Posterior cingulate gyrus (tissue), 11 donors: ENCODE measurements at places on chromosomes 2 and 18.

DNA sequence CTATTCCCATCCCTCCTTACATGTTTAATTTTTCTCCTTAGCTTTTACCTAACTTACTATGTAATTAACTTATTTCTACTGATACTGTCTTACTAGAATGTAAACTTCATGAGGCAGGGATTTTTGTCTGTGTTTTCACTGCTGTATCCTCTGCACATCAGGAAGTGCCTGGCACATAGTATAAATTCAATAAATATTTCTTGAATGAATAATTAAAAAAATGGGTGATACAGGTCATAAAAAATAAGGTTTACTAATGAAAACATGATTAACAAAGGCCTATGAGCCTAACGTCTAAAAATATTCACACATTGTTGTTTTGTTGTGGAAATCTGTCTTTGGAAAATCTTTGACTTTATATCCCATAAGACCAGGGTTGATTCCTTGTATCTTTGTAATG is 4.5 kb downstream of the RBKS start:
- no peak for DNase-seq

DNA sequence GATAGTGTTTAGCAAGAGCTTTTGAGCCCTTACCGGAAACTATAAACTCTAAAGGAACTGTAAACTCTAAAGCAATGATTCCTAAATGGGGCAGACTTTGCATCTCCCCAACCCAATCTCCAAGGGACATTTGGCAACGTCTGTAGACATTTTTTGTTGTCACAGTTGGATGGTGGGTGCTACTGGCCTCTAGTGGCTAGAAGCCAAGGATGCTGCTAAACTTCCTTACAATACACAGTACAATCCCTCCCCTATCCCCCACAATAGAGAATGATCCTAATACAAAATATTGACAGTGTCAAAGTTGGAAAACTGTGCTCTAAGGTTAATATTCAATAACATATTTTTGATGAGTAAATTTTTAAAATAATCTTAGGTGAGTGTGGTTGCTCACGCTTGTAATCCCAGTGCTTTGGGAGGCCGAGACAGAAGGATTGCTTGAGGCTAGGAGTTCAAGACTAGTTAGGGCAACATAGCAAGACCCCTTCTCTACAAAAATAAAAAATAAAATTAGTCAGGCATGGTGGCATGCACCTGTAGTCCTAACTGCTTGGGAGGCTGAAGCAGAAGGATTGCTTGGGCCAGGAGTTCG is 66.7 kb downstream of the PTPN4 start:
- DNase-seq: no peak

DNA sequence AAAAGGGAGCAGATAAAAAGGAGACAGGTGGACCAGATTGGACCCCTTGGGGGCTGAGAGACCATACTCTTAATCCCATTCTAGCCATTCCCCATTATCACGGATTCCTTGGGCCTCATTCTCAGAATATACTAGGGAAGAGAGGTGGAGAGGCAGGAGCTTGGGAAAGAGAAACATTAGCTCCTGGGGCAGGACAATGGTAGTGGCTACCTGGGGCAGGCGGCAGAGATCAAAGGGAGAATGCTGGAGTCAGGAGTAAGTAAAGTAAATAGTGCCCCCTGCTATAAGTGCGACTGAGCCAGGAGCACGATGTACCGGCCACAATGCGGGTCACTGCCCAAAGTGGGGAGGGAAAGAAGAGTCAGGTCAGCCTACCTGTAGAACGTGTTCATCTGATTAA is 20.4 kb upstream of the IHH start:
- no peak for DNase-seq

- DNase-seq: no peak
These were observed 84.8 kb downstream of the VRK2 start for GRCh38 chr2:58131191-58132011.

GRCh38 chr2:218996937-218997336 is 3.7 kb upstream of the CRYBA2 start:
- DNase-seq: no peak

DNA sequence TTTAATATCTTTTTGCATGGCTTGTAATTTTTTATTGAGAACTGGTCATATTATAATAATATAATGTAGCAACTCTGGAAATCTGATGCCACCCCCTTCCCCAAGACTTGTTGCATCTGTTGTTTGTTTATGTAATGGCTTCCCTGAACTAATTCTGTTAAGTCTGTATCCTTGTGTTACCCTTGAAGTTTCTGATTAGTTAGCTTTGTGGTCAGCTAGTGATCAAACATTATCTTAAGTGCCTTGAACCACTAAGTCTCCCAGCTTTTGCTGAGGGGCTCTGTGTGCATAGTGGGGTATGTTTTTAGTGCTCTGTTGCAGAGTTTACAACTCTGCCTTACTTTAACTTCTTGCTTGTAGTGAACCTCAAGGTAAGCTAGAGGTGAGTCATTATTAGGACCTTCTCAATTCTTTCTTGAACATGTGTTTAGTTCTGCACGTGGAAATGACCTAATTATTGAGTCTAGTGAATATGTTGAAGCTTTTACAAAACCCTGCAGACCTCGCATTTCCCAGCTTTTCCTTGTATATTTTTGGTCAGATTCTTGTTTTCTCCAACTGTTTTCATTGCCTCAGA is 24.8 kb downstream of the SMCHD1 start:
- no peak for DNase-seq

DNA sequence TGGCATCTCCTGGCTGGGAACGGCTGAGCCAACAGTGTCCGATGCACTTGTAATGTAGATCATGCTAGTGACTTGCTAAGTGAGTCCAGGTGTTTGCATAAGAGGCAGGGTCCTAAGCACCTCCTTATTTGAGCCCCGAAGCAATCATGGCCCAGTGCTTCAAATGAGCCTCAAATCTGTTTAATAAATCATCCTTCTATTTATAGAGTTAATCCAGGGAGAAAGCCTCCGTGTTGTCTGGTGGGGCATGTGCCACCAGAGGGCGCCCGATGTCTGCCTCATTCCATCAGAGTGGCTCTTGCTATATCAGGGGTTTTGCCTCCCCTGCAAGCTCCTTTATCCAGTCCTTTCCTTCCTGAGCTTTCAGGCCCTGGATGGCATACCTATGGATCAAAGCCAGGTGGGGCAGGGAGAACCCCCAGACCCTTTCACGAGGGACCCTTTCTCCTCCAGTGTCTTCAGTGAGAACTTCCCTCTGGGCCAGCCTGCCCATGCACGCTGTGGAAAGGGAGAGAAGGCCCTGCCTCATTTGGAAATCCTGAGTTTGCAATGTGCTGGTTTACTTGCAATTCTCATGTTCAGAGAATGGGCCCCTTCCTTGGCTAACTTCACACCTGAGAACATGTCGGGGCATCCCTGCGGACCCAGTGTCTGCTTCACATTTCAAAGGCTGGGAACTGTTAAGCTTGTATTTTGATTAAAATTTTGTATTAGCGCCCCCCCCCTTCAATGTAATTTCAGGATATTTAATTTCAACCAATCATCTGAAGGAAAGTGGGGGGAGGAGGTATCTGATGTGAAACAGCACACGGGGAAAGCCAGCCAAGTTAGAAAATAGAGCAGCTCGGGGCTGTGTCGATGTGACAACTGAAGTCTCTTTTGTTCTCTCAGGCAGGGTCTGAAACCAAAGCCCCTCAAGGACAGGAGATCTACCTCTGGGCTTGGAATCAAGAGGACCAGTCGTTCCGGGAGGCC is 39.7 kb downstream of the RDH14 start:
- DNase-seq: peak; percentile 97

- no peak for DNase-seq
These were observed 82.8 kb upstream of the CPO start for GRCh38 chr2:206856513-206856912.

- DNase-seq: no peak
These were observed 314.5 kb downstream of the OSR1 start for GRCh38 chr2:19043893-19044292.

GRCh38 chr18:32289483-32290075 is 99.7 kb downstream of the MEP1B start:
- no peak for DNase-seq

DNA sequence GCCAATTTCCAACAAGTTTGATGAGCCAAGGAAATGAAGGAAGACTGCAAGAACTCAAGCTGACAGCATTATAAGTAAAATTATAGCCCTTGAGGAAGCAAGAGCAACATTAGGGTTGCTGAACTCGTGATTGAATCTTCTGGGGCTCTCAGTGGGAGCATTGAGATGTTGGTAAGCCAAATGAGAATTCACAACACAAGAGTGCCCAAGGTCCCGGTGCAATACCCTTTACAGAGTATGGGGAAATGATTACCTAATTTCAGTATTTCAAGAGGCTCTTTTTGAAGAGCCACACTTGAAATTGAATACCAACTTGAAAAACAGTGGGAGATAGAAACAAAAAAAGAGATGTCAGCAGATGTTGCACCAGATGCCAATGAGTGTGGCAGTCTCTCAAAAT is 554.5 kb downstream of the STK39 start:
- DNase-seq: no peak

DNA sequence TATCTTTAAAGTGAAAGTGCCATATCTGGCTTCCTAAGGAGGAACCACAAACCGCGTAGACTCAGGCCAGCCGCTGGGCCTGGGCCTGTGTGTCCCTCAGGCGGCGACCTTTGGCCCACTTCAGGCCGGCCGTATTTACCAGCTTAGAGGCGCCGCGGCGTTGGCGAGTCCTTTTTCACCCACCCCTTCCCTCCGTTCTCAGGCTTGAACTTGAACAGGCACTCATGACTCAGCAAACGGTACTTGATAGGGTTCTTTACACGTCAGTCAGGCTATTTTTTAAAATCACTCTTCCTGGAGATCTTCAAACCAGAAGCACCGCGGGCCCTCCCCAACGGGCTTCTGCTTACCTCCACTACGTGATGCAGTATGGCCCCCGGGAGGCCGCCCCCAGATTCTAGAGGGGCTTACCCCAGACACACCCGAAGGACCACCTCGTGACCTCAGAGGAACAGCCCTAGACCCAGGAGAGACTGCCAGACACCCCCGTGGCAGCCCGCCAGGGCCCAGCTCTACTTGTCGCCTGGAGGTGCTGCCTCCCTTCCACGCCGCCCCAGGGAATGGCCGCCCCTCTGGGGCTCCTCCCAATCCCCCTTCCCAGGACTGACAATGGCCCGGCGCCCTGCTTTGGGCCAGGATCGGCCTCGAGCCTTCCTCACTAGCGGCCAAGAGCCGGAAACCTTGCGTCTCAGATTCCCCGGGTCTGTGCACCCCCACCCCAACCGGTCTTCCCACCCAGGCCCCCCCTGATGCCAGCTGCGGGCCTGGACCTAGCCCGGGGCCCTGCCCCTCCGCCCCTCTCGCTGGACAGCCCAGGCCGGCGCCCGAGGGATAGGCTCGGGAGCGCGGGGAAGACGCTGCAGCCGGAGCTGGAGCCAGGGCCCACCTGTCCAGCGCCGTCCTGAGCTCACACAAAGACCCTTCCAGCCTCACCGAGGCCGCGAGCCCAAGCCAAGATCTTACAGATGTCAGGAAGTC is 33.8 kb upstream of the IMPA2 start:
- DNase-seq: peak; percentile 71

DNA sequence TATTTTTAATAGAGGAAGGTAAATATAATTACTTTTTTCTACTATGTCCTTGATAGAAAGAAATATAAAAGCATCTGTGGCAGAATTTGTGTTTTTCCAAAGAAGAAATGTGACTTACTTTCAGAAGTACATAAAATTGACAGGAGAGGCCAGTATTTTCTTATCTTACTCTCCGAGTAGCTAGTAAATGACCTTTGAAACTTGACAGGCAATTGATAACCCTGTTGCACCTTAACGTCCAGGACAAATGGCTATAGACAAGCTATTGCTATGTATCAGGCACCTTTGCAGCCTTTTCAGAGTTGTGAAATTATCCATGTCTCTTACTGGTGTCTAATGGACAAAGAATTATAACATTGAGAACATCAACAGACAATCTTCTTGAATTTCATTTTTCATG is 63.0 kb upstream of the TNFRSF11A start:
- DNase-seq: no peak

DNA sequence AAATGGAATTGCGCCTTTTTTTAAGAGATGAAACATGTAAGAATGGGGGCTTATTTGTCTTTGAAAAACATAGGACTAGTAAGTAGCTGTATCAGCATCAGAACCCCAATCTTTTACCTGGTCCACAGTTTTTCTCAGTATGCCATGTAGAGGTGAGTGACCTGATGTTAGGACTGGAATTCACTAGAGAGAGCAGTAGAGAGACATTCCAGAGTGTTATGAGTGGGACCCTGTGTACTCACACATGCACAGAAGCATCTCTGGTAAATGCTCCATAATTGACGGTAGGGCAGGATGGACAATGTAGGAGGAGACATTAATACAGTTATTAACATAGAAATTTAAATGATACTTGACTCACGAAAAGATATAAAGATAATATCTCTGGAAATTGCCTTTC is 1.4 kb upstream of the GALNT13 start:
- no peak for DNase-seq

DNA sequence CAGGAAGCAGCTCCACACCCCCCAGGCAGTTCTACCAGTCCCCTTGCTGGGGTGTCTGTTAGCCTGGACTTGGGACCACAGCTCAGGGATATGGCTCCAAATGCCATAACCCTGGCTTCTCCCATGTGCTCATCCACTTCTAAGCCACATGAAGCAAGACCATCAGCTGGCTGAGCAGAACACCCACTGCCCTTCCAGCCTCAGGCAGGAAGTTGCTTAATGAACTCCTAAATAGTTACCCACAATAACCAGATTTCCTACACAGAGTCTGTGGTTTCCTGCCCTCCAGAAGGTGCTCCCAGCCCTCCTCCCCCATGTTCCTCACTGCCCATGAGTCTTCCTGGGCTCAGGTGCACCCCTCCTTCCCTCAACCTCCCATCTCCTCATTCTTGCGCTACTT is 98.3 kb upstream of the EPC2 start:
- no peak for DNase-seq

GRCh38 chr2:65658881-65659280 is 226.5 kb upstream of the SPRED2 start:
- no peak for DNase-seq

- no peak for DNase-seq
These were observed 52.5 kb downstream of the USP40 start for GRCh38 chr2:233513953-233514655.

GRCh38 chr2:172947461-172948153 is 128.0 kb upstream of the MAP3K20 start:
- no peak for DNase-seq

GRCh38 chr2:230871361-230872150 is 6.8 kb downstream of the ITM2C start:
- DNase-seq: no peak

GRCh38 chr2:134505446-134505845 is 213.4 kb downstream of the TMEM163 start:
- DNase-seq: no peak

DNA sequence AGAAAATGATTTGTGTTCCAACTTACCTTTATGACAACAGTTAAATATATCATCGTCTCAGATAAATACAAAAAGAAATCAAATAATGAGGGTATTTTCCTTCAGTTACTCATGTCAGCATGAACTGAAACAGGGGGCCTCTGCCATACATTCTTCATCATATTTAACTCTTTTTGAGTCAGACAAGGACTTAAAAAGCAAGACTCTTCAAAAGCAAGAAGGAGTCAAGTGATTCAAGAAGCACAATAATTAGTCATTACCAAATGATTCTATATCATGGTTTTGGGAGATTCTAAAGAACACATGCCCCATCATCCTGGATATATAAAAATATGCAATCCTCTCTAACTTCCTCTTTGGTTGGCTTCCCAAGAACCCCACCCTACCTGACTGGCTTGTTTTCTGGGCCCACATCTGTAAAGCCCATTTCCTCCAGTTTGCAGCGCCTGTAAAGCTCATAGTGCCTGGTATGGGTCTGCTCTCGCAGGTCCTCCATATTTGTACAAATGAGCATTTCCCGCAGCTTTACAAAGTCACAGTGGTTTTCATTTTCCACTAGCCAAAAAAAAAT is 49.7 kb downstream of the SEPTIN10 start:
- no peak for DNase-seq

- no peak for DNase-seq
These were observed 40.0 kb downstream of the STEAP3 start for GRCh38 chr2:119263656-119264055.

GRCh38 chr2:229800997-229801754 is 86.8 kb upstream of the DNER start:
- DNase-seq: peak; percentile 87
